ENCODE measurements at places on chromosomes 1 and 21.

DNA sequence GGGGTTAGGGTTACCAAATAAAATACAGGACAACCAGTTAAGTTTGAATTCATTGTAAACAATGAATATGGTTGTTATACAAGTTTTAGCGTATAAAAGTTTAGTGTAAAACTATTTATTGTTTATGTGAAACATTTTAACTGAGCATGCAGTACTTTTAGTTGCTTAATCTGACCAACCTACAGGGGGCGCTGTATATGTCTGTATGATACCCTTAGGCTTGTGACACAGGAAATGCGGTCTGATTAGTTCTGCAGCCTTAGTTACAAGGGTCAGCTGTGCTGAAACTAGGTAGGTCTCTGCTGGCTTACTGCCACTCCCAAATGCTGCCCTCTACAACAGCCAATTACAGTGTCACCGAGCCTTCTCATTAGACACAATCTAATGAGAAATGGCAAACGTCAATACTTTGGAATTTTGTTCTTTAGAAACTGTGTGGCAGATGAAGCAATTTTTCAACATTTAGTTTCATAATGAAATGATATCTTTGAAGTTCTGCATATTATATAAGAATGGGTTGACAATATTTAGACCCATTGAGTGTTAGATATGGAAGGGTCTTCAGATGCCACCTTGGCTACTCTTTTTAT lies 56.2 kb downstream of the NTNG1 start:
- no peak for DNase-seq

GRCh38 chr21:45948576-45949141 lies 32.9 kb upstream of the COL6A1 start:
- DNase-seq: no peak

DNA sequence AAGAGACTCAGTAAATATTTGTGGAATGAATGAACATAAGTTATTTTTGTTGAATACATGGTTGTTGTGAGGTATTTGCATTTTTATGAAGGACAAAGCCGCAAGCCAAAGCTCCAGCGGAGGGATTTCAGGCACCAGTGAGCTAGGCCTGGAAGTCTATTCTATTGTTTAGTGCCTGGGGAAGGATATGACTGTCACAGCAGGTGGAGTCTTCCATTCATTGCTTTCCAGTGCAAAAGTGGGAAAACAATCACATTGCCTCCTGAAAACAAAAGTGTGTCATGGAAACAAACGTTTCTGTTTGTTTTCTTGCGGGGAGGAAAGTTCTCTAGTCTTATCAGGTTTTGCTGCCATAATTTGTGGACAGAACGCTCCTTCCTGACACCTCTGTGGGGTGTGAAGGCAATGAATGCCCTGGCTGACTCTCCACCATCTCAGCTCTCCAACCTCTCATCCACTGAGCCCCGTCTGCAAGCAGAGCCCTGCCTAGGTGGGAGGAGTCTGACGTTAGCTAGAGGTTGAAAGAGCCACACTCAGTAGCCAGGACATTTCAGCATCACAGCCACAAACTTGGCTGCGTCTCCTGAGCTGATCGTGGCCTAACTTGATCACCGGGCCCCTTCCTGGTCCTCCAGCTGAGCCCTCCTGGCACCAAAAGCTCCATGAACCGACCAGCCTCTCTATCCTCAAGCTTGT lies 739.1 kb downstream of the MATN1 start:
- no peak for DNase-seq

DNA sequence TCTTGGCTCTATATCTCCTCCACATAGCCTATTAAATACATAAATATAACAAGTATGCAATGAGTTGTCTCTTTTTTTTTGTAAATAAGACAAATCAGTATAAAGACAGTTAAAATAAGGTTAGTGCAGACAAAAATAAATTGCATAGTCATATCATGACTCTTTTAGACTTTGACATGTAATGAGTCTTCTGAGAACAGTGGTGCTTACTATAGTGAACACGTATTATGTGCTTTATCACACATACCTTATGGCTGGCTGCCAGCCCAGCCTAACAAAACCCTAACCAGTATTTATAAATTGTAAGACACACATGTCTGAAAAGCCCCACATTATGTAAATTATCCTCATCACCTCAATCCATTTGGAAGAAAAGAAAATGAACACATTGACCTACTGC lies 29.1 kb upstream of the F13B start:
- DNase-seq: no peak

GRCh38 chr21:38804789-38805327 lies 871 bp upstream of the ETS2 start:
- no peak for DNase-seq

- no peak for DNase-seq
Observed at GRCh38 chr1:30034627-30035521, 688.5 kb downstream of the MATN1 start.

GRCh38 chr1:34149501-34149900 lies 15.5 kb downstream of the CSMD2 start:
- no peak for DNase-seq

- DNase-seq: no peak
Observed at GRCh38 chr1:170617591-170618330, 46.2 kb upstream of the PRRX1 start.

DNA sequence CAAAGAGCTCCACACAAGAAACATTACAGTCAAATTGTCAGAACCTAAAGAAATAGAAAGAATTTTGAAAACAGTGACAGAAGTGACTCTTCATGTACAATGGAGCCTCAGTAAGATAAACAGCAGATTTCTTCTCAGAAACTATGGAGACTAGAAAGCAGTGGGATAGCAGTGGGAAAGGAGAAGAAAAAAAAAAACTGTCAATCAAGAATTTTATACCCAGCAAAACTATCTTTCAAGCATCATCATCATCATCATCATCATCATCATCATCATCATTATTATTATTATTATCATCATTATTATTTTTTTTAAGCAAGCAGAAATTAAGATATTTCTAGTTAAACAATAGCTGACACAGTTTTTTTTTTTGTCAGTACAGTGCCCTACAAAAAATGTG lies 24.2 kb downstream of the CEP170 start:
- DNase-seq: no peak

DNA sequence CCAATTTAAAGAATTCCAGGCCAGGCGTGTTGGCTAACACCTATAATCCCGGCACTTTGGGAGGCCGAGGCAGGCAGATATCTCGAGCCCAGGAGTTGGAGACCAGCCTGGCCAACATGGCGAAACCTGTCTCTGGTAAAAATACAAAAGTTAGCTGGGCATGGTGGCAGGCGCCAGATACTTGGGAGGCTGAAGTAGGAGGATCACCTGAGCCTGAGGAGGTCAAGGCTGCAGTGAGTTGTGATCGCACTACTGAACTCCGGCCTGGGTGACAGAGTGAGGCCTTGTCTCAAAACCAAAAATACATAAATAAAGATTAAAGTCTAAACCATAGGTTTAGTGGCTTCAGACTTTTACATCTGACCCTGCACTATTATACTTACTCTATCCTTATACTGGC lies 32.4 kb downstream of the BTG3 start:
- DNase-seq: no peak

- DNase-seq: no peak
Observed at GRCh38 chr1:199932462-199932861, 95.0 kb upstream of the NR5A2 start.

- DNase-seq: no peak
Observed at GRCh38 chr21:28272272-28272992, 720.2 kb downstream of the LTN1 start.

GRCh38 chr1:8089535-8090228 lies 63.6 kb upstream of the ERRFI1 start:
- DNase-seq: no peak

DNA sequence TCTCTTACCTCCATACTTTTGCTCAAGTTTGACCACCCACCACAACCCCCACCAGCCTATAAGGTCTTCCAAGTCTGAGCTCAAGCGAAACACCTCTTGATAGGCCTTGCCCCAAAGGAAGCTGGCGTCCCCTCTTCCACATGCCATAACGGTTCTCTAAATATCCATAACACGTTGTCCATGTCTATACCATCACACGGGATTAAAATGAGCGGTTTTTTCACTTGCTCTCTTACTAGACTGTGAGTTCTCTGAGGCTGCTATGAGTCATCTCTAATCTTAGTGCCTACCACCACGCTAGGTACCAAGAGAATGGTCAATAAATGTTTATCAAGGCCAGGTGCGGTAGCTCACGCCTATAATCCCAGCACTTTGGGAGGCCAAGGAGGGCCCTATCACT lies 41.0 kb downstream of the WASF2 start:
- no peak for DNase-seq

- DNase-seq: no peak
Observed at GRCh38 chr1:234771642-234772344, 161.8 kb upstream of the IRF2BP2 start.

- no peak for DNase-seq
Observed at GRCh38 chr1:24256687-24257086, 62.5 kb upstream of the GRHL3 start.

- DNase-seq: no peak
Observed at GRCh38 chr1:216346526-216346925, 76.7 kb downstream of the USH2A start.

- DNase-seq: no peak
Observed at GRCh38 chr21:35783721-35784120, 276.6 kb downstream of the SETD4 start.

GRCh38 chr1:58592522-58593134 lies 15.6 kb upstream of the TACSTD2 start:
- DNase-seq: no peak

DNA sequence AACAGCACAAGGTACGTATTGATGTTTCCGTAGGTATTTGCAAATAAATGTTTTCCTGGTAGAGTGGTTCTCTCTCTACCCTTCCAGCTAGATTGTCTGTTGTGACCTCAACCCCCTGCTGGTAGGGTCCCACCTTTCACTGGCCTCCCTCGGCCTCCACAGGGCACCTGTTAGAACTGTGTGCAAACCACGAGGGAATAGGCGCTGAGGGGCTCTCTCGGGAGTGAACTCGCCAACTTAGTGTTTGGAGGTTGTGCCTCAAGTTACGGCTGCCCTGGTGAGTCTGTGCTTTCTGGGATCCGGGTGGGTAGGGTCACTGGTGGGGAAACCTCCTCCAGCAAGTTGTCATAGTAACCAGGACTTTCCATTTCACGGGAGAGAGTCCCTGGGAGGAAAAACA lies 204.7 kb upstream of the EDN2 start:
- DNase-seq: no peak

- no peak for DNase-seq
Observed at GRCh38 chr21:45584786-45585185, 42.5 kb upstream of the SLC19A1 start.

DNA sequence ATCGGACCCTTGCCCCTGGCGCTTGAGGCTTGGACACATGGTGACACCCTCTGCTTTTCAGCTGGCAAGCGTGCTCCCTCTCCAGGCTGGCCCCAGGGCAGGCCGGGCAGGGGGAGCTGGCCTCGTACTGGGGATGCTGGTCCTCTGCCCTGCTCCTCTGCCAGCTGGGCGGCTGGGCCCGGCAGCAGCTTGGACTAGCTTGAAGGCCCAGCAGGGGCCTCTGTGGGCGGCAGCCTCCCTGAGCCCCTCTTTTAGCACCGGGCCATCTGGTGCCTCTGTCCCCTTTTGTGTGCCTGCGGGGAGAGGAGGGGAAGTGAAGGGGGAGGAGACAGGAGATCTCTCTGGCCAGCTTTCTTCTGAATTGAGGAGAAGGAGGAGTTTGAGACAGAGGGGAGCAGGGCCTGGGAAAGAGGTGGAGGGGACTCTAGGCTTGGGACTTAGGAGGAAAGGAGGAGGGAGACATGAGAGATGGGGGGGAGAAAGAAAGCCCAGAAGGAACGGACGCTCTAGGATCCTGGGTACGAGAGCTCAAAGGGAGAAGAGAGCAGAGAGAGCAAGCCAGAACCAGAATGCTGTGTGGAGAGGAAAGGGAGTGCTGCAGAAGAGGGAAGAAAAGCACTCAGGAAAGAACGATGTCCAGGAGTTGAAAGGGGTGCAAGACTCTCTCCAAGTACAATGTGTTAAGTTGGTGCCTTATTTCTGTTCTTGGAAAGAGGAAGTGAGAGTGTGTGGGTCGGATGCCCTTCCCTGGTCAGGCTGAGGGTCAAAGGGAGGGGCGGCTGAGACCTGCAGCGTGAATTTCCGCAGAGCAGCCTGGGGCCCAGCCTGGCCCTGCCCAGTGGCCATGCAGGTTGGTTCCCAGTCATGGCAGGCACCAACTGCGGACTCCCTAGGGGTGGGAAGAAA lies 40.3 kb downstream of the IER5 start:
- no peak for DNase-seq

DNA sequence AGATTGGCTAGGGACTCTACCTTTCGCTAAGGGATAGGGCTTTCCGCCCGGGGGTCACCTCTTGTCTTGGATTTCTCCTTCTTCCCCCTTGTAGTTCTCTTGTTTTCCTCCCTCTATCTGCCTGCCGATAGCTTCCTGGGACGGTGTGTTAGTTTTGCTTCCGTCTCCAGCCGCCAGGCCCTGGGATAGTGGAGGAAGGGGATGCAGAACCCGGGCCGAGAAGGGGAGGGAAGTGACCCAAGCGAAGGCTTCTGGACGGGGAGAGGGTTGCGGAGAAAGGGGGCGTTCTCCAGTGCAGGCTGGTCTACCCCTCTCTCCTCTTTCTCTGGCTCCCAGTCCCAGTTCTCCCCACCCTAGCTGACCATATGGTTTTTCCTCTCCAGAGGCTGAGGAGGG lies 871 bp downstream of the TUFT1 start:
- DNase-seq: no peak

- DNase-seq: no peak
Observed at GRCh38 chr21:38438462-38438893, 59.8 kb downstream of the ERG start.

DNA sequence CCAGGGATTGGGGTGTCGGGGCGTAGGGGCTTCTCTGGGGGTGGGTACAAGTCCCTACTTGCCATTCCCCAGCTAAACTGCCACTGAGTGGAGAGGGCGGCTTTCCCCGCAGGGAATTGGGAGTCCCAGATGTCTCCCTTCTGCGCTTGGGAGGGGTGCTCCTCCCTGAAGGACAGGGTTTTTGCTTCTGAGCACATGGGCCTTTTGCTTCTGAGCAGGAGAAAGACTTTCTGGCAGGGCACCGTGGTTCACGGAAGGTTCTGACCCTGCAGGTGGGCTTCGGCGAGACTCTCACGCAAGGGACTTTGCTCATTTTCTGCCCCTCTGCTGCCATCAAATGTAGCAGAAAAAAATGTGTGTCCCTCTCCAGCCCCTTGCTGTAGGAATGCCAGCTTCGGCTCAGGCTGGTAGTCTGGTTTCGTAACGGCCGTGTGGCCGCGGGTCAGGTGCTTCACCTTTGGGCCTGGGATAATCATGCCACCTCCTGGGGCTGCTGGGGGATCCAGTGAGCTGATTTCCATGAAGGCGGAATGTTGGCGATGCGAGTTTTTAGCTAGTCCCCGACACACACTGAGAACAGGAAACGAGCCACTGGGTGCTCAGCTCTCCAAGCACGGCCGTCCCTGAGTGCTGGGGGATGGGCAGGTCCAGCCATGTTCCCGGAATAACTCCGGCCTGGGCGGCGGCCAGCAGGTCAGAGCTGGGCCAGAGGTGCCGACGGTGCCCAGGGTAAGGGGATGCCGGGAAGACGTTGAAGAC lies 364.0 kb downstream of the CAMTA1 start:
- DNase-seq: no peak

GRCh38 chr21:17506951-17507350 lies 5.9 kb upstream of the CXADR start:
- no peak for DNase-seq
